ENCODE measurements at places on chromosomes 4 and X.
A peak's percentile ranks its signal among the peaks of the same experiment; 100 is the strongest.

DNA sequence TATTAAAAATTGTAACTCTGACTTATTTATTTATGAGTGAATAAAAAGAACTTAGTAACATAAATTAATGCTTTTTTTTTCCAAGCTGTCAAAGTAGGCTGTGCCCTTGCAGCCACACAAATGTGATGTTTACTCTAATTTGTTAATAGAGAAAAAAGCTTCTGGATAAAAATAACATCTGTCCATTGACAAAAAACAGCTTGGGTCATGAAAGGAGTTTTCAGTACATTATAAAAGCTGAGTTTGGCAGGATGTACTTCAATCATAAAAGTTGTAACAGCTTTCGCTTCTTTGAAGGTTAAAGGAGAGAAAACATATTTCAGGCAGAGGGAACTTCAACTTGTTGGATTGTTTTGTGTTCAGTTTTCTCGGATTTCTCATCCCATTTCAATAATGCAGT lies 105.6 kb downstream of the SLC4A4 start:
- no peak for DNase-seq

DNA sequence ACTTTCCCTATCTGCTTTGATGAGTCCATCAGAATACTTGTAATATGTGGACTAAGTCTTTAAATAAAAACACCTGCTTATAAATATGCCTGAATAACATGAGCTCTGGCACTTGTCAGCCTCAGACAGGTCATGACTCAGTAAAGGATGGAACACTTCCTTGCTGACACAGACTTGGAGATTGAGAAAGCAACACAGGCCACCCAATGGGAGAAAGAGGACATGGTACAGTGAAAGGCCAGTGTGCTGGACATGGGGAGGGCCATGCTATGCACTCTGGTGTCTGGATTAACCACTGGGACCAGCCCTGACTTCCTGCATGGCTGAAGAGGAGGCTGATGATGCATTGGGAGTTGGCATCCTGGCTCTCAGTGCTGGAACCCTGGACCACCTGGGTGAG lies 149.5 kb downstream of the DHRSX start:
- no peak for DNase-seq

- no peak for DNase-seq
These were observed 980.4 kb upstream of the IGFBP7 start for GRCh38 chr4:58090539-58090938.

GRCh38 chr4:110484767-110485166 lies 8.8 kb downstream of the ENPEP start:
- DNase-seq, result no peak

DNA sequence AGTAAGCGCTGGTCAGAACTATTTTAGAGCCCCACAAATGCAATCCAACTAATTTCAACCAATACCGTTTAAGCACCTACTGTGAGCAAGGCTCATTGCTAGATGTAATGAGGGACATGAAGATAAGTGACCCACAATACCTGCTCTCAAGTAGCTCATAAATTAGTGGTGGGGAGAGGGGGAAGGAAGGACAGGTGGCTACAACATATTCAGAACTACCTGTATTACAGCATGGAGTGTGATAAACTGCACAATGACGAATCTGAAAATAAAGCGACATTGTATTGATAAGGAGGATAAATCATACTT lies 311.6 kb upstream of the DIAPH2 start:
- DNase-seq, result no peak

GRCh38 chr4:93828995-93829819 lies 654 bp downstream of the ATOH1 start:
- no peak for DNase-seq

DNA sequence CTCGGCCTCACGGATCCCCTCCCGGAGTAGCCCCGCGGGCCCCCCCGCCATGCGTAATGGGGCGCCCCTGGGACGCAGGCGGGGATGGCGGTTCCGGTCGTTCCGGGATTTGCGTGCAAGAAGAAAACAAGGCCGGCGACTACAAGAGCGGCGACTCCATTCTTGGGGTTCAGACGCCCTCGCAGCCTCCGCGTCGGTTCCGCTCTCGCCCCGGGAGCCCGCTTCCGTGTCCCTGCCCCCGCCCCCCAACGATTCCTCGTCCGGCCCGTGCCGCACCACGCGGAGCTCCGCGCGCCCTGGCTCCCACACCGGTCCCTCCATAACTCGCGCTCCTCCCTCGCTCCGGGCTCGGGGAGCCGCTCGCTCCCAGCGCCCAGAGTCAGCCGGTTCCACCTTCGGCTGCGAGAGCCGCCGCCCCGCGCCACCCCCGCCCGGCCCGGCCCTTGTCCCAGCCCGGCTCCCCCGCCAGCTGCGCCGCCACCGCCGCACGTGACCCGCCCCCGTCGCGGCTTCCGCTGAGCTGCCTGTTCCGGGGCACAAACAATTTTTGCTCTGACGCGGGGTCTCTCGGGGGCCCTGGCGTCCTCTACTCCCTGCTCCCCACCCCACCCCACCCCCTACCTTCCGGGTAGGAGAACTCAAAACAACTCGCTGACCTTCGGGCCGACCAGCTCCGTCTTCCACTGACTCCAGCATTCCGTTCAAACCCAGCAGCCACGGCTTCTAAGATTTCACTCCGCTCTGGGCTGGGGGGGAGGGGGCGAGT lies 78.8 kb upstream of the BCOR start:
- DNase-seq, result peak; percentile 62

- no peak for DNase-seq
These were observed 253.2 kb upstream of the CENPE start for GRCh38 chr4:103451341-103451740.

DNA sequence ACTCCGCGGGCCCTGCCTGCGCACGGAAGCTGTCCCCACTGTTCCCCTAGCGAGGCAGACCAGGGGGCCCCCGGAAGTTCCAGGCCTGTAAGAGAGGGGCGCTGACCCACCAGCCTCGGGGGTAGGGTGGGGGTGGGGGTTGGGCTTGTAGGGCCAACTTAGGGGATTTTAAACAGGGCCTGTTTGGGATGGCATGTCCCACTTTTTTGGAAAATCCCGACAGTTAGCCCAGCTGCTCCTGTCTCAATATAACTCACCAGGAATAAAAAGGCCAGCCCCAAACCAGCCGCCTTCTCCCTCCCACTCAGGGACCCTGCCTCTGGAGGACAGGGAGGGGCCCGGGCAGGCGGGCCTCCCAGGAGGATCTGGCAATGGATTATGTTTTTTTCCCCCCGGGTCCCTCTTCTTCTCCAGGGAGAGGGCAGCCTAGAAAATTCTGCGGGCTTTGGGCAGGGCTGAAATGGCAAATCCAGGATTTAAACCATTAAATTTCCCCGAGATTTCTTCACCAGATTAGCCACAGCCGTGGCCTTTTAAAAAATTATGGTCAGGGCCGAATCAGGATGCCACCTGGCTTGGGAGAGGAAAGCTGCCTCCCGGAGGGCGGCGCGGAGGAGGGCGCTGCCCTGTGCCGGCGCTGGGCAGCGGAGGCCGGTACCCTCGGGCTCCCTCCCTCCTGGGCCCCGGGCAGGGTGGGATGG lies 957 bp downstream of the PPP2R2C start:
- no peak for DNase-seq

DNA sequence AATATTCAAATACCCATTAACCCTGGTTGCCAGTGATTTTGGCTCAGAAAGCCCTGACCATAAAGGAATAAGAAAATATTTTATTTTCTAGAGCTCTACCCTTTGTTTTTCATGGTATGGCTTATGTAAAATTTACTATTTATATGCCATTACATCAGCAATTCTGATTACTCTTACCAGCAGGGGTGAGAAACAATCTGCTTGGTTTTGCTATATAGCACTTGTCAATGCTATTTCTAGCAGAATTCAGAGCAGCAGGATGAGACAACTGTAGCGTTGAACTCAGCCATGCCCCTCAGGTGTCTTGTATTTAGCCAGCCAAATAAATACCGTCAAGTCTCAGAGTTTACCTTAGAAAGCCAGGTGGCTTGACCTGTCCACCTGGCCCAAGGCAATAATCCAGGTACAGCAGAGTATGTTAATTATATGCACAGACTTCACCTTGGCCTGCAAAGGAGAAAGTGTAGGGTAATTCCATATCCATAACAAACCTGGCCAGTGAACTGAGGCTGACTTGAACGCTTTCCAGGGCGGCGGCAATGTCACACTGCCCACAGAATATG lies 1303.5 kb downstream of the RAPGEF2 start:
- DNase-seq, result no peak
